Activated naive CD4-positive, alpha-beta T cell treated with Interleukin-2 at 50 U/mL for 16 hours (primary cell): ENCODE measurements at places on chromosomes 13 and 19.

DNA sequence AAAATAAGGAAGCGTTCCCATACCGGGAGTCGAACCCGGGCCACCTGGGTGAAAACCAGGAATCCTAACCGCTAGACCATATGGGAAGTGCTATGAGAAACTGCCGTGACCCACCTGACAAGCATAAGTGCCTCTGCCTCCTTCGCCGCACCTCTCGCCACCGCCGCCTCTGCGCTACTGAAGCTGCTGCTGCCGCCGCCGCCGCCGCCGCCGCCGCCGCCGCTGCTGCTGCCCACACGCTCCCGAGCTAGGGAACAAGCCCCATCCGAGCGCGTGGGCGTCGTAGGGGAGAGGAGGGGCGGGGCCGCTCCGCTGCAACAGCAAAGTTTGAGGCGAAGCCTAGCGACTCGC lies 610 bp upstream of the WBP4 start:
- peak; percentile 90 for DNase-seq

DNA sequence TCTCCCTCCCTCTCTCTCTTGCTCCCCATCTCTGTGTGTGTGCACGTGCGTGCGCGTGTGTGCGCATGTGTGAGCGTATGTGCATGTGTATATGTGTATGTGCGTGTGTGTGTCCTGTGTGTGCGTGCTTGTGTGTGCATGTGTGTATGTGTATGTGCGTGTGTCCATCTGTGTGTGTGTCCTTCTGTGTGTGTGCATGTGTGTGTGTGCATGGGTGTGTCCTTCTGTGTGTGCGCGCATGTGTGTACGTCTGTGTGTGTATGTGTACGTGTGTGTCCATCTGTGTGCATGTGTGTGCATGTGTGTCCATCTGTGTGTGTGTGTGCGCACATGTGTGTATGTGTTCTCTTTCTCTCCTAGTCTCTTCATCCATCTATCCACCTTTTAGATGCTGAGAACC lies 12.2 kb downstream of the SLC8A2 start:
- DNase-seq: no peak

DNA sequence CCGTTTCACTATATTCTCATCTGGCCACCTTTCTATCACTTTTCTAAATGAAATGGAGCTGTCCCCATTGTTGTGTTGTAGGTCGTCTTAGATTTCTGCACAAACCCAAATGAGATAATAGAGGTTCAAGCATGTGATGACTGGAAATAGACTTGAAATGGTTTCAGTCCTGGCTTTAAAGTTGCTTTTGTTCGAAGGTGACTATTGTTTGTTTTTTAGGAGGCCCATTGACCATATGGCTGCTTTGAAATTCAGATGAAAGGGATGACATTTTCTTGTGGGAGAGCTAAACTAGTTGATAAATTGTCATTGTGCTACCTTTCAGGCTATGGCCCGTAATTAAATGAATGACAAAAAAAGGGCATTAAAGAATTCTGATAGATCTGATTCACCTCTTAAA lies 583.7 kb downstream of the GPC6 start:
- DNase-seq: no peak

DNA sequence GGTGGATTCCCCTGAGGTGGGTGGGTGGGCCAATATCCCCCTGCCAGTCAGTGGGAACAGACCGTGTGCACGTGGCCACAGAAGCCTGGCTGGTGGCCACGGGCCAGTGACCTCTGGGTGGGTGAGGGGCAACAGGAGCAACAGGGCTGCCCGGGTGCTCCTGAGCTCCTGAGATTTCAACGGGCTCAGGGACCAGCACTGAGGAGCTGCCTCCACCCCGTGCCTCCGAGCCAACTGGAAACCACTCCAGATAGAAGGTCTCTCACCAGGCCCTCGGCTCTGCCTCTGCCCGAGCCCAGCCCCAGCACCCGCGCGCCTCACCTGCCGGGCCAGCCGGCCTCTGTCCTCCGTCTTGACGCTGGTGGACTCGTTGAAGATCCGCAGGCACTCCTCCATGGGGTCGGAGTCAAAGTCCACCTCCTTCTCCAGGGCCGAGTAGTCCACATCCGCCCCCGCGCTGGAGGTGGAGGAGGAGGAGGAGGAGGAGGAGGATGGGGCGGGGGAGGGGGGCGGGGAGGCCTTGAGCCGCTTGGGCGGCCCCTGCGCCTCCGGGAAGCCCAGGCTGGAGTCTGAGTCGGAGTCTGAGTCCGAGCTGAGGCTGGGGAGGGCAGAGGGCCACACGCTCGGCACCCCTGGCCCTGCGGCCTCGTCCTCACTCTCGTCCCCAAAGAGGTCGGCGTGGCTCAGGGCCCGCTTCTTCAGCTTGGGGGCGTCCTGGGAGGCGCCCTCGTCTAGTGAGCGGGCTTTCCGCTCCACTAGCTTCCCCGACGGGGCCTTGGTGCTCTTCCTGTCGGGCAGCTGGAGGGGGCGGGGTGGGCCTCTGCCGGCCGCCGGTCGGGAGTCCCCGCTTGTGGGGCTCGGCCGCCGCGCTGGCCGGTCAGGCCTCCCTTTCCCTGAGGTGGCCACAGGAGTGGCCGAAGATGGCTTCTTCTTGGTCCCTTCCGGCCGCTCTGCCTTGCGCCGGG lies 14.8 kb upstream of the ATP8B3 start:
- no peak for DNase-seq

DNA sequence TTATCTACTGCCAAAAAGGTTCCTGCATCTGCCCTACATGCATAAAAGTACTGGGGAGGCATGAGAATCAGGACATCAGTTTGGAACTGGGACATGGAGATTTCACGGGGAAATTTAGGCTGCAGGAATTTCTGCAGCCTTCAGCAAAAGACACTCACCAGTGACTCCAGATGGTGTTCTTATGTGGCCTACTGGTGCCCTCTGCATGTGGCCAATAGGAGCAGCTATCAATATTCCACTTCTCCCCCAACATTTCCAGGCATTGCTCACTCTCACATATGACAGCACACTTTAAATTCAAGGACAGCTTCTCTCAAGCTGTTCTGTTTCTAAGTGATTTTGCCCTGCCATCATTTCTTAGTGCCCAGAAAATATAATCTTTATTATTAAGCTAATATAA lies 570.5 kb upstream of the ARGLU1 start:
- no peak for DNase-seq
